ENCODE measurements at places on chromosomes 6 and 20.

GRCh38 chr6:133546098-133546497 is 304.9 kb downstream of the EYA4 start:
- DNase-seq = no peak

DNA sequence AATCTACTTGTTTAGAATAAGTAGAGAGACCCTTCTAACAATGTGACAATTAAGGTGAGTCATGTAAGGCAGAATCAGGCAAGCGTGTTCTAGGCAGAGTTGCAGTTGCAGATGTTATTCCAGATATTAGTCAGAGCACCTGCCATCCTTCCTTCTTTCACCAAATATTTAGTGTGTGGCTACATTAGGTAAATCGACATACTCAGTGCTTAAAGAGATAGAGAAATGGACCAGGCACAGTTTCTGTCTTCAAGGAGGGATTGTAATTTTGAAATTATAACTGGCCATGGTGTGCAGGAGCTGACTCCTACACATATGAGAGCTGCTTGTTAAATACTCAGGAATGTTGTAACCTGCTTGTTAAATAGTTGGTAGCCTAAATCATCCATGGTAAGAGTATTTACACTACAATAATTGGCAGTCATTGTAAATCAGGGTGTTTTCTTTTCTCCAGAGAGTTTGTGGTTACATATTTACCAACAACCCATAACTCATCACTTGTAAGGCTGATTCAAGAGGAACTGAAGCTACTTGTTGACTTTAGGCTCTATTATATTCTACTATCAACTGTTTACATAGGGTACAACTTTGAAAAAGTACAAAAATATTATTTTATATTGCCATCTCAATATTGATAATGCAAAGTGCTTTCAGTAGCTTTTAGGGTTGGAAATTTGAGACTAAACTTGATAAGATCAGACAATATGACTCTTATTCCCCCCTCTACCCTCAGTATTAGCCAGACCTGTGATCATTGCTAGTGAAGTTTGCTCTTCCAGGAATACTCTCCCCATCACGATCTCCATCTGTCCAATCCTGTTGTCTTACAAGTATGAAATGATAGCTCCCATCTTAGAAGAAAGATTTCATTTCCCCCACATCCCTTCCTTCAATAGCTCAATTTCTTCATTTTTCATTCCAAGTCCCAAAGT is 607.1 kb downstream of the COL12A1 start:
- no peak for DNase-seq

DNA sequence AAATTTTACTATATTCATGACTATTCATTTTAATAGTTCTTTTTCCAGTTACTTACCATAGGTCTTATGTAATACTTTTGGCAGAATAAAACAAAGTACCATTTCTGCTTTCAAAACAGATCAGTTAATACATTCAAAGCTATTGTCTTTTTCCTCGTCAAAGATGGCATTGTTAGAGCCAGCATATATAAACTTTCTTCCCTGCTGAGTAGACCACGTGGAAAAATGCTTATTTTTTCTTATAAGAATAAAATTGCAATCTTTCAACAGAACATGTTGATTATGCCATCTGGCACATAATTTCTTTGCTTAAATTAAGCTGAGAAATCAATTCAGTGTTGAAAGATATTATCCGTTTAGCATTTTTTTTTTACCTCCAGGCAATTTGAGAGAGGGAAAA is 34.9 kb upstream of the EXOC2 start:
- DNase-seq = no peak

- DNase-seq = no peak
Observed at GRCh38 chr6:162543221-162543620, 184.3 kb downstream of the PRKN start.

GRCh38 chr20:54995011-54995410 is 519.6 kb downstream of the DOK5 start:
- DNase-seq = no peak

- no peak for DNase-seq
Observed at GRCh38 chr6:166364456-166364855, 18.3 kb downstream of the MPC1 start.

Measured in naive thymus-derived CD8-positive, alpha-beta T cell (primary cell).